ENCODE measurements at places on chromosomes 12 and 14. TPM values are rescaled to one million over a fixed set of nuclear protein-coding genes. Genes with fewer than 3 reads are reported as not detected.

DNA sequence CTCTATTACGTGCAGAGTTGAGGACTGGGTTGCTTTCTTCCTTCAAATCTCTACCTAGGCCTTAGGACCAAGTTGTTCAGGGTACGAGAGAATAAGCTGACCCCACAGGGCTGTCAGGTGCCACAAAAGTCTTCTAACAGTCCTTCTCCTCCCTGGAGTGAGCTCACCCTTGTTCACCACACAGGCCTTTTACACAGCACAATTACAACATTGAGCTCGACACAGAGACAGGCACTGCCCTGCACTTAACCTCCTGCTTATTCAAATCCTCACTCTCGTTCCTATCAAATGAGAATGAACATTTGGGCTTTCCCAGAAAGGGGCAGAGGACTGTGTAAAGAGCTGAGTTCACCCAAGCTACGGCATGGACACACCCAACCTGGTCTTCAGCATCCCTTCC lies 2.4 kb downstream of the GALNT6 start:
- DNase-seq: no peak

- no peak for DNase-seq
Observed at GRCh38 chr14:53620890-53621289, 335.7 kb downstream of the BMP4 start.

- DNase-seq: peak; percentile 76
Observed at GRCh38 chr12:101051901-101052550, 158.0 kb downstream of the SLC5A8 start.

DNA sequence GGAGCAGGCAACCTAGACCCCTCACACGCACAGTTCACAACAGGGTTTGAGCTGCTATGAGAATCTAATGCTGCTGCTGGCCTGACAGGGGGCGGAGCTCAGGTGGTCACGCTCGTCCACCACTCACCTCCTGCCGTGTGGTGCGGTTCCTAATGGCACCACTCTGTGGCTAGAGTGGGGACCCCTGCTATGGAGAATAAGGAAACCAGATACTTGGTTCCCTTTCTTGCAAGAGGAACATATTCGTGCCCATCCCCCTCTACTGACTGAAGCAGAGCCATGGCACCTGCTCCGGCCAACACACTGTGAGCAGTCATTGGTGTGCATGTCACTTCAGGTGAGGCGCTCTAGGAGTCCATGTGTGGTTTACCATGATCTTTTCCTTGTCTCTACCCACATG lies 30.4 kb upstream of the RIMBP2 start:
- DNase-seq: no peak

Gene MYG1
- total RNA-seq: 37.4 TPM

DNA sequence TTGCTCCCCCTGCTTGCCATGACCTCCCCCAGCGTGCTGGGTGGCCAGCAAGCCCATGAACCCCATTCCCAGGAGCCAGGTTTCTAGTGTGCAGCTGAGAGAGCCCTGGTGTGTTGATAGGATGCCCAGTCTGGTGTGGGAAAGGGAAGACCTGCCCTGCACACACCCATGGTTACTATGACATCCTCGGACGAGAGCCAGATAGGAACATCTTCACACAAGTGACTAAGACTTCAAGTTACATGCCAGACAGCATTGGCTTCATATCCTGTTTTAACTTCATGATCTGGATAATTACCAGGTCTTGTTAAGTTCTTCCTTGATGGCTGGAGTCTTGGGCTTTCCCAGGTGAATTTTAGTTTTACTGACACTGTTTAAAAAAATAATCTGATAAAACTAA lies 196.6 kb upstream of the EGLN3 start:
- DNase-seq: no peak

DNA sequence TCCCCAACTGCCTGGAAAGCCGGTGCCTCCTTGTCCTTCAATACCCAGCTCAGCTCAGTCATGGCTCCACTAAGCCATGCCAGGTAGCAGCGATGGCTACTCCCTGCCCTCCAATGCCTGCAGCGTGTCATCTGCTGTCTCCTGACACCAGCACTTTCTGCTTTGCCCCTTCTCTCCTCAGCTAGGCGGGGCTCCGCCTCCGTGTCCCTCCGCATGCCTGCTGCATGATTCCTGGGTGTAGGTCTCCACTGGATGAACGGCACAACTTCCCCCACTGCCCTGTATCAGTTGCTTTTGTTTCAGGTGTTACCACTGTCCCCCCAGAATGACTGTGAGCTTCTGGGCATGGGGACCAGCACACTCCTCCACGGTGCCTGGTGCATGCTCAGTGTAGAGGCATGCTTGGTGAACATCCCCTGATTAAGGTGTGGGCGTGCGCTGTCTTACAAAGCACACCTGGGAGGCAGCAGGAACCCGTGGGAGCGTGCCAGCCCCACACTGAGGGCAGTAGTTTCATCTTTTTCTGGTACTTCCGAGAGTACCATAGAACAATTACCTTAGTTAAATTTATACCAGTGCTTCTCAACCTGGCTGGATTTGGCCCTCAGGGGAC lies 179.4 kb upstream of the PRMT8 start:
- DNase-seq: no peak

- DNase-seq: no peak
Observed at GRCh38 chr12:32490801-32491200, 91.4 kb downstream of the FGD4 start.

Gene ZDHHC22
- total RNA-seq: 0.07 TPM

Gene TDRD9
- 0.44 TPM for total RNA-seq

GRCh38 chr12:11732023-11732422 lies 82.5 kb downstream of the ETV6 start:
- no peak for DNase-seq

Gene RXYLT1
- total RNA-seq: 11.2 TPM

DNA sequence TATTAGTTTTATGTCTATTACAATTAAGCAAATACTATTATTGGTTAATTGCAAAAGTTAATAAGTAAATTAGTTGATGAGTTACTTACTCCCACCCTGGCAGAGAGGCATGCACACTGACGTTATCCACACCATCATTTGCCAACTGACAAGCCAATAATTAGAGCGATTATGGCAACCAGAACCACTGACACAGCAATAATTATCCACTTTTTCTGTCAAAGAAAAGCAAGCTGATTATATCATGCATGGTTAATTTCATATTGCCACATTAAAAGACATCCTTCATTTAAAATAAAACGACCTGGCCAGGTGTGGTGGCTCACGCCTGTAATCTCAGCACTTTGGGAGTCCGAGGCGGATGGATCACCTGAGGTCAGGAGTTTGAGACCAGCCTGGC lies 43.1 kb downstream of the STX2 start:
- DNase-seq: no peak

GRCh38 chr14:64856529-64857445 lies 22.9 kb downstream of the SPTB start:
- DNase-seq: no peak

- no peak for DNase-seq
Observed at GRCh38 chr12:57474862-57475261, 4.8 kb downstream of the ARHGAP9 start.

GRCh38 chr12:69816082-69816481 lies 8.9 kb upstream of the MYRFL start:
- DNase-seq: no peak

GRCh38 chr12:77800501-77800900 lies 30.2 kb upstream of the NAV3 start:
- no peak for DNase-seq

DNA sequence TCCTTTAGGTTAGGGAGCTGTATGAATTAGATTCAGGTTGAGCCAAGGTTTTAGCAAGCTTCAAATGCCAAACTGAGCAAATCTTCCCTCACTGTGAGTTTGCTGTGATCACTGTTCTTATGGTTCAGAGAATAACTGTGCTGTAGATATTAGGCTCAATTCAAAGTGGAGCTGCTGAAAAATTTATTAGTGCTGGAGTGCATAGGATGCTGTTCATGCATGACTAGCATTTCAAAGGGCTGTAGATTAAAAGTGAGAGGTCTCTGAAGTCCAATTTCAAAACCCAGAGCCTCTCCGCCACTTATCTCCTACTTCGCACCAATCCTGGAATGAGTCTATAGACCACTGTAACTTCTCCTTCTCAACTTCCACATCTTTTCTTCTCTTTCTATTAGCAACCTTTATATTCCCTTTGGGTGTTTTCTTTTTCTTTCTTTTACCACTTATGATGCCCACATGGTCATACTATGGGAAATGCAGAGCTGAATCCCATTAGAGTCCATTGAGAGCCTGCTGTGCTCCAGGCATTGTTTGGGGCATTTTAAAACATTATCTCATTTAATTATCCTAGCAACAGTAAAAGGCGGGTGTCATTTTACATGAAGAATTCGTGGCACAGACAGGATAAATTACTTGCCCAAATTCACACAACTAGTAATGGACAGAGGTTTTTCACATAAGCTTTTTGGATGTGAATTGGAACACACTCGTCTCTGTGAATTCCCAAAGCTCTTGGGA lies 77.5 kb upstream of the EEA1 start:
- DNase-seq: no peak

- DNase-seq: peak; percentile 55
Observed at GRCh38 chr14:22900081-22900799, 17.2 kb downstream of the REM2 start.

Gene MANSC4
- total RNA-seq: not detected

Gene SERPINA6
- total RNA-seq: 5.7 TPM

DNA sequence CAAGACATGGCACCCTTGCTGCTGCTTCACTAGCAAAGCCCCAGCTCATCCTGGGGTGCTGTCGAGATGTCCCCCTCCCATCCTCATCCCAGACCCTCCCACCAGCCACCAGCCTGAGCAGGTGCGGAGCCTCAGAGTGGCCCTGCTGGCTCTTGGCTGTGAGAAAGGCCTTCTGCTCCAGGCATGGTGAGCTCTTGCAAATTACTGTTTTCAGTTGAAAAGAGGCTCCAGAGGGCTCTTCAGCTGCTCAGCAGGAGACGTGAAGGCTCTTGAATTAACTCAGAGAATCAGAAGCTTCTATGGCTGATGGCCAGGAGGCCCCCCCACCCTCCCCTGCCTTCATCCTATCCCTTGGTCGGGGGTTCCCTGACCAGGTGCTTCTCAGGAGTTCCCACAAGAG lies 44.1 kb downstream of the WSCD2 start:
- no peak for DNase-seq

Gene SDR39U1
- 32.5 TPM for total RNA-seq

DNA sequence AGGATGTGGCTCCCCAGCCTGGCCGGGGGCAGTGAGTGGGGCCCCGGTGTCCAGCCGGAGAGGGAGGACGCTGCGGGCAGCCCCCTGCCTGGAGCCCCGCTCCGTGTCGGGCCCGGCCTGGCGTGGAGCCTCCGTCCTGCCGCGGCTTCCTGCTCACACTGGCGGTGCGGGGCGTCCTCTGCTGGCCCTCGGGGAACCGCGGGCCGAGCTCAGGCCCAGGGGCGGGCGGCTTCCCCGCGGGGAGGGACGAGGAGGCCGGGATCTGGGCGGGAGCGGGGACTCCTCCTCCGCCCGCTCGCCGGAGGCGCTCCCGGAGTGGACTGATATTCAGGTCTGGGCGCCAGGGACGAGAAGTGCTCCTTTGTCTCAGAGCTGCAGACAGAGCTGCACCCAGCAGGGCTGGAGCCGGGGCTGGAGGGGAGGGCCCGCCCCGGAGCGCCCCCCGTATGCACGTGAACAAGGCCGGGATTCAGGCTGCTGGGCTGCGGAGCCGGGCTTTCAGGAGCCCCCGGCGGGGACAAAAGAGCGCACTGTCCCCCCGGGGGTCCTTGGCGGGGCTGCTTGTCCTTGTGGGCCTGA lies 2.2 kb downstream of the MMP17 start:
- peak; percentile 53 for DNase-seq

GRCh38 chr14:90487462-90487861 lies 90.6 kb downstream of the CALM1 start:
- no peak for DNase-seq

Gene PPP4R4
- not detected for total RNA-seq

- no peak for DNase-seq
Observed at GRCh38 chr14:24179961-24180796, 8.3 kb downstream of the REC8 start.

Gene ADCY4
- 10.2 TPM for total RNA-seq

GRCh38 chr12:26732005-26732908 lies 100.7 kb downstream of the ITPR2 start:
- DNase-seq: no peak

Gene CSRP2
- total RNA-seq: 5.8 TPM

DNA sequence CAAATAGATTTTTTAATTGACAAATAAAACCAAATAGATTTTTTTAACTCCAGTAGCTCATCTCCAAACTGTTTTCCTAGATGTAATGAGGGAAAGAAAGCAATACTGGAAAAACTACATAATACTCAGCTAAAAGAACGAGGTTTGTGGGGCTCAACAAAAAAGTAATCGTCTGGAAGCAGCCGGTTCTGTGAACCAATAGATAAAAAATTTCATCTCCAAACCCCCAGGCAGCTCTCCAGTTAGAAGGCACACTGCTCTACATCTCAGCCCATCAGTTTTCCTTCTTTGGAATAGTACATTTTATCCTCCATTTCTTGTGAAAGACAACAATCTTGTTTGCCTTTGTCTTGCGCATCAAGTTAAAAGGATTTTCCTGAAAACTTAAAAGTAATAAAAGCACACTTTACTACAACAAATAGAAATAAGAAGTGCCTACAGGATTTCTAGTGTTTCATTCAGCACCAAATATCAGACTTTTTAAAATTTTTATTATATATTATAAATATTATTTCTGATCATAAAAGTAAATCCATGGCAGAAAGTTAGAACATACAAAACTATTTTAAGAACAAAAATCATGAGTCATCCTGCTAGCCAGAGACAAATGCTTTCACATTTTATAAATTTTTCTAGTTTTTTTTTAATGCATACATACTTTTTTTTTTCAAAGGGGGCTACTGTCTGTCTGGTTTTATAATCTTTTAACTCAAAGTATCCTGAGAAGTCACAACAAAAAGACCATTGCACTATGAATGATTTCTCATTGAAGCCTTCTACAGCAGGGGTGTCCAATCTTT lies 67.7 kb downstream of the EPS8 start:
- no peak for DNase-seq

DNA sequence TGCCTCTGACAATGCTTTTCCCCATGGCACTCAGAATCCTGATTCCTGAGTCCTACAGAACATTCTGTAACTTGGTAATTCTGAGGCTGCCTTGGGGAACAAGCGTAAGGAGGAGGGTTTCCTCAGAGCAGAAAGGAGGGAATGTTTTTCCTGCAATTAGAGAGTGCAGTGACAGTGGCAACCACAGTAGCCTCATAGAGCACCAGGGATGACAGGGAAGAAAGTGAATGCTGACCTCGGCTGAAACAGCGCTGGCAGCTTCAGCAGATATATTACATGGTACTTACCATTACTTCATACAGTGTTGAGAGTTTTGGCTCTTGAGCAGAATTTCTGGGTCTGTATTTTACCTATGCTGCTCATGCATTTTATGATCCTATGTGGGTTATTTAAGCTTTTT lies 757.1 kb downstream of the NRXN3 start:
- no peak for DNase-seq

Gene TMEM121
- total RNA-seq: 0.82 TPM

- DNase-seq: no peak
Observed at GRCh38 chr12:76563061-76563460, 3.5 kb upstream of the OSBPL8 start.

- DNase-seq: no peak
Observed at GRCh38 chr12:85796001-85796400, 40.2 kb downstream of the RASSF9 start.

DNA sequence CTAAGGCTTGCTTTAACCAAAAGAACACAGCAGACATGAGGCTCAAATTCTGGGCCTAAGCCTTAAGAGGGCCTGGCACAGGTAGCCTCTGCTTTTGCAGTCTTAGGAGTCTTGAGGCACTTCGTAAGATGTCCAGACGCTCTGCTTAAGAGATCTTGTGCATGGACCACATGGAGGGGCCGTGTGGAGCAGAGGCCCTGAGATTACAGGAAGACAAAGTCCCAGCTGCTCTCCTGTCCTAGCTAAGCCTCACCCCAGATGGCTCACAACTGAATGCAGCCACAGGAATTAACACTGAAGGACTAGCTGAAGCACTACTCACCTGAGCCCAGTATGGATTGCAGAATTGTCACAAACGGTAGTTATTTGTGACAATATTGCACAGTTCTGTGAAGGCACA lies 446.0 kb downstream of the PDZRN4 start:
- DNase-seq: no peak
